ENCODE measurements at places on chromosomes 3 and 15.

DNA sequence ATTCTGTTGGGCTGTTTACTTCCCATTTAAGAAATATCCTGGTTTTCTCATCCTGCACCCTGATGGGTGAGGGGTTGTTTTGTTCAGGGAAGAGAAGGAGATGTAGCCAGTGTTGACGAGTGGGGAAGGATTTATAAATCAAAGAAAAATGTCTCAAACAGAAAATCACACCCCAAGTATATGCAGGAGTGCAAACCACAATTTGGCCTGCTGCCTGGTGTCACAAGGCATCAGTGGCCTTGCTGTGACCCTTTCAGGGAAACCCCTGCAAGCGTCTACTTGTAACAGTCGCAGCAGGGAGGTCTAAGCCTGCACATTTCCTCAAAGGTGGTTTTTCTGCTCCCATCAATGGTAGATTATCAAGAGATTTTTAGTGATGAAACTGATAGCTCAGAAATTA is 132.6 kb upstream of the LRRN1 start:
- DNase-seq = no peak

- no peak for DNase-seq
These were observed 61.8 kb downstream of the NPTN start for GRCh38 chr15:73571346-73571745.

GRCh38 chr15:77797270-77797669 is 164.6 kb upstream of the LINGO1 start:
- no peak for DNase-seq

GRCh38 chr3:45224824-45225464 is 1.1 kb downstream of the TMEM158 start:
- peak; percentile 83 for DNase-seq

- no peak for DNase-seq
These were observed 26.3 kb downstream of the PXYLP1 start for GRCh38 chr3:141257961-141258360.

DNA sequence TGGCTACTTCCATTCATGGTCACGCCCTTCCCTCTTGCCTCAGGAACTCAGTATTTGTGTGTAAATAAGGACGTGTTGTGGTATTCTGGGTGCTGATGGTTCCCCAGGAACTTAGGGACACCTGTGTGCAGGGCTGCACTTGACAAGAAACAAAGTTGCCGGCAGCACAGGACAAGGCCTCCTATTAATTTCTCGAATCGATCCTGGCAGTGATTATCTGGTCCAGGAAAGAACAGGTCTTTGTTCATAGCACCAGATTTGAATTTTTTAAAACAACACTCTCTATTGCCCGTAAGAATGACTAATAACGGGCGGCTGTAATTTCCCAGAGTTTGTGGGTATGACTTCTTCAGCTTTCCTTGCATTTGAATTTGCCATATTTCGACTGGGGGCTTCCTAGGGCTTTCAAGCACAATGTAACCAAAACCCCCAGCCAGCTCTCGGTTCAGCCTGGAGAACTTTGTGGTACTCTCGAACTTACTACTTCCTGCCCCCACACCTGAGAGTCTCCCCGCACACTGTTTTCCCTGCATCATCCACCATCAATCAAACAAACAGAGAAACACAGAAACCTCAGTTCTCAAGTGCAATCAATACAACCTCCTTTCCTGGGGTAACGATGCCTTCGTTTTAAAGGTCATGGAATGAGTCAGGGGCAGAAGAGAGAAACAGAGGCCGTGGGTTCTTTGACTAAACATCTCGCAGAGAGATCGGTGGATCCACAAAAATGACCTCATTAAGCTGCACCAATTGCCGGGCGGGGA is 241.7 kb upstream of the ICE2 start:
- DNase-seq = no peak

DNA sequence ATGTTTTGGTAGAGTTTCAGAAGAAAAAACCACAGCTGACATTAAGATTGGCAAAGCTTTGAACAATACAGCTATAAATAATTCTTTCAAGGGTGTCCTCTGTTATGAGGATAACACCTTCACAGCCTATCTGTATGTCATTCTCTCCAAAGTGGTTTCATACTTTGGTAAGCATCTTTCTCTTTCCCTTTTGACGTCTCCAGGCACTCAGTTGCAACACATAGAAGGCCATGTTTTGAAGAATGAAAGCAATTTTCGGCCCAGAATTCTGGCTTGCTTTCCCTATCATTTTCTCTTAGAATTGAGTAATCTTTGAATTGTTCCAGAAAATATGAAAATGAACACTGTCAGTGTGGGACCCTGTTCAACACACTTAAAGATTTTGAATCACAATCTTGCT is 200.0 kb upstream of the CBLB start:
- no peak for DNase-seq

DNA sequence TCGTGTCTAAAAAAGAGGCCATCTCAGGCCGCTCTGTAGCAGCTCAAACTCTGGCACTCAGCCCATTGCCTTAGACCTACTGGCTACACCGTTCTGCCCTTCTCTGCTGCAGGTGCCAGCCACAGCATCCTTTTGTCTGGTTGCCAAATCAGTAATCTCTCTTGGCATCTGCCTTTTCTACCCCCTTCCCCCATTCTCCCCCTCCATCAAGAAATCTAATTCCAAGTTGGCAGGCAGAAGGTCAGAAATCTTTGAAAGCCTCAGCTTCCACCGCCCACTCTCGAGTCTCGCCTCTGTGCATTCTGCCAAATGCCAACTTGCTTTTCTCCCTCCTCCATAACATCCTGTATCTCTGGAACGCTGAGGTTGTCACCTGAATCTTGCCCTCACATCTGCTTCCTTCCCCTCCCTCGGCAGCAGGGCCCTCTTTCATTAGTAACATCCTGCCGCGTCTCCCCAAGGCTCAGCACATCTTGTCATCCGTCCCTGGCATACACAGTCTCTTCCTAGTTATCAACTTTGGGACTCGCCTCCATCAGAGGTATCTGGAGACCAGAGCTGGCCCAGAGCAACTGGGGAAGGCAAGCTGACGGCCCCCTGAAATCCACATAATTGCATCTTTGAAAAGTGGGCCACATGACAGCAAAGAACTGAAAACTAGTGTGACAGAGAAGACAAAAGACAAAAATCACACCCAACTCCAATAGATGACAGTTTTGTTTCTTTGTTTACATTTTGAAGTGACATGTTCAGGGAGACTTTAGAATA is 312.0 kb upstream of the CCDC54 start:
- DNase-seq = no peak

- no peak for DNase-seq
These were observed 2.2 kb upstream of the TRAK1 start for GRCh38 chr3:42088803-42089530.

GRCh38 chr3:127726894-127727293 is 54.1 kb downstream of the ABTB1 start:
- DNase-seq = no peak

GRCh38 chr3:169104972-169105371 is 558.5 kb downstream of the MECOM start:
- DNase-seq = peak; percentile 34

- DNase-seq = peak; percentile 90
These were observed 112.1 kb downstream of the SLCO3A1 start for GRCh38 chr15:91965501-91966193.

DNA sequence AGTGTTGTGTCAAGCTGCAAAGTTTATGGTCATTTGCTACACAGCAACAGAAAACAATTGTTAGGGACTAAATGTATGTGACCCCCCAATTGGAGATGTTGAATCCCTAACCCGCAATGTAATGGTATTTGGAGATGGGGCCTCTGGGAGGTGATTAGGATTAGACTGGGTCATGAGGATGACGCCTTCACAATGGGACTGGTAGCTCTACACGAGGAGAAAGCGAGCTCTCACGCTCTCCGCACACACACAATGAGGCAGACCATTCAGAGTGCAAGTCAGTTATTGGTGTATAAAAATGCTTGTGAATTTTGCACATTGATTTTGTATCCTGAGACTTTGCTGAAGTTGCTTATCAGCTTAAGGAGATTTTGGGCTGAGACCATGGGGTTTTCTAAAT is 116.9 kb upstream of the NSMCE3 start:
- no peak for DNase-seq

DNA sequence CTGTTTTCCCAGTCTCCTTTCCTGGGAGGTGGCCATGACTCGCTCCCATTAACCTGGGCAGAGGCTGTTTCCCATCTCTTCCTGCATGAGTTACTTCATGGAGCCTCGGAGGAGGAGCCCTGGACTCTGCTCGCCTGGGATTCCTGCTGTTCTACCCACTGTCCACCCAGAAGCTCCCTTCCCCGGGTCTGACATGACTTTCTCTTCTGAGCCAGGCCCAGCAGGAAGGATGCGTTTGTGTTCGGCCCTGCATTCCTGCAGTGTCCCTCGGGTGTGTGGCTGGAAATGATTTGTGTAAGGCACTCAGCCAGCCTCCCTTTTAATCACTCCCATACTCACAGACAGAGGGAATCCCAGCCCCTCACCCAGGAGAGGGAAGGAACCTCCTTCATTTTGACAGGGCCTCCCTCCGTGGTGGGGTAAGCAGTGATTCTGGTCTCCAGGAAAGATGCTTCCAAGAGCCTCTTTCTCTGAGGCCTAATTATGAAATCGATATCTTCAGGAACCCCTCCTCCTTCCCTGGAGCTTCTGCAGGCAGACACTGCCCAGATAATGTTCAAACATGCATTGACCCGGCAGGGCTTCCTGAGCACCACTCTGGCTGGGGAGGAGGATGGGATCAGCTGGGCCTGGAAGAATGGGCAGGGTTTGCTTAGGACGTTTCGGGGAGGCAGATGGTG is 41.6 kb upstream of the DLG1 start:
- peak; percentile 48 for DNase-seq

- DNase-seq = no peak
These were observed 67.6 kb upstream of the CTDSPL start for GRCh38 chr3:37793889-37794591.

DNA sequence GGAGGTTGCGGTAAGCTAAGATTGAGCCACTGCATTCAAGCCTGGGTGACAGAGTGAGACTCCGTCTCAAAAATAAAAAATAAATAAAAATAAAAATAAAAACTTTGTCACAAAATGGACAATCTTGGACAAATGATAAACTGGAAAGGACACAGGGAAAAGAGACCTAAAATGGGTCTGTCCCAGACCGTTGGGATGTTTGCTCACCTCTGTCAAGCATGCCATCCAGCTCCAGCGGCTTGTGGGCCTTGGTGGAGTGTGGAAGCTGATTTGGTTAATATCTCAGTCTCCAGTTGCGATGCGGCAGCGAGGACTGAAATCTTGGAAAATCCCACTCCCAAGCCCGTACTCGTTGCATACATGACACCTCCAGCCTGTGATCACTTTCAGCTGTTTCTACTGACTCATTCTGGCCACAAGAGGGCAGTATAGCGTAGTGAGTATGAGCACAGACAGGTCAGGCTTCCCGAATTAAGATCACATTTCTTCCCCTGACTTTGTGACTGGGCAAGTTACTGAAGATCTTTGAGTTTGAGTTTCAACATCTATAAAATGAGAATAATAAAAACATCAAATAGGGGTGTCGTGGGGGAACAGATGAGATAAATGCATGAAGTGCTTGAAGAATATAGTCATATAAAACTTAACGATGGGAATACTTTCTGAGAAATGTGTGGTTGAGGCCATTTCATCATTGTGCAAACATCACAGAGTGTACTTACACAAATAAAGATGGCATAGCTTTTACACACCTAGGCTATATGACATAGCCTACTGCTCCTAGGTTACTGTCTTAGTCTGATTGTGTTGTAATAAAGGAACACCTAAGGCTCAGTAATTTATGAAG is 19.6 kb upstream of the MOBP start:
- peak; percentile 79 for DNase-seq

DNA sequence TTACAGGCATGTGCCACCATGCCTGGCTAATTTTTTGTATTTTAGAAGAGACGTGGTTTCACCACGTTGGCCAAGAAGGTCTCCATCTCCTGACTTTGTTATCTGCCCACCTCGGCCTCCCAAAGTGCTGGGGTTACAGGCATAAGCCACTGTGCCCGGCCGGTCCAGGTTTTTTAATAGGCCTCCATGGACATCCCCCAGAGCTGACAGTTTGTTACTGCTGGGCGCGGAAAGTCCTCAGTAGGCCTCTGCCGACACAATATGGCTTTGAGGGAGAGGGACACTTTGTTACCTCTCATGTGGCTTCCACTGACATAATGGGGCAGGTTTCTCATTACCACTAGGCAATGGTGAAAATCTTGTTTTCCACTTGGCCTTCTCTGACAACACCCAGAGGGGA is 152.0 kb downstream of the WNT7A start:
- DNase-seq = no peak

- DNase-seq = no peak
These were observed 26.8 kb upstream of the KLHL25 start for GRCh38 chr15:85821545-85821944.

- peak; percentile 6 for DNase-seq
These were observed 302.5 kb upstream of the ATP11B start for GRCh38 chr3:182490596-182491491.

DNA sequence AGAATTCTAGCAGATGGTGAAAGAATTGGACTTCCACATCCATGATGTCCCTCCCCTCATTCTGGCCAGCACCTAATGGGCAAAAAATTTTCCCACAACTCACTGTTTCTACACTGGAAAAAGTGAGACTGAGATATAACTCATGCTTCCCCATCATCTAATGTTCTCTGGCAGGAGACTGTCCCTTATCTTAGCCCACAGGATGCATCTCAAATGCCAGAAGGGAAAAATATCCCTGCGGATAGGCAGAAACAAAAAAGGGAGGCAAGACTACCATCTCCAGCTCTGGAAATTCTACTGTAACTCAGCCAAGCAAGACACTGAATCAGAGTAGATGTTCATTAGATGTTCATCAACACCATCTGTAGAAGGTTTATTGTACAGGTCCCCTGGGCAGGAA is 58.6 kb downstream of the DLG1 start:
- no peak for DNase-seq

DNA sequence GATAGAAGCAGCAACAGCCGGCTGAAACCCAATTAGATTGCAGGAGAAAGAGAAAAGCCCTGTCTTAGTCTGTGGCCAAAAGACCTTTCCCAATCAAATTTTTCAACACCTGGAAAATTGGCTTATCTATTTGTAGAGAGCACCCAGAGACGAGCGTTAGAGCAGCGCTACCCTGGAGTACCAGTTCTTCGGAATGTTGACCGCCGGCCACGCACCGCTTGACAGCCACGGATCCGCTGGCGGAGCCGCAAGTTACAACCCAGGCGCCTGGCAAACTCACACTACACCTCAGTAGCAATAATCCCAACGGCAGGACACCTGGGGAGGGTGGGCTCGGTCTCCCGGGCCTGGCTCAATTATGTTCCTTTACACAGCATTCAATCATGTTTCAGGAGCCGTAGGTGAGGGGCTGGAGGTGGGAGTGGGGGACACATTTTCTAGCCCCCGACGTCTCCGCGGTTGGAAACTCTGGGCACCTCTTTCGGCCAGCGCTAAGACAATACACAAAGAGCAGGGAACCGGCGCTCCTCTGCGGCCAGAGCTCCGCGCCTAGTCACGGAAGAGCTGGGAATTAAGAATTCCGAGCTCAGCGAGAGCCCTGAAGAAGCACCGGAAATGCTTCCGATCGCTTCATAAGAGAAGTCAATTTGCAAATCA is 1.2 kb downstream of the MB21D2 start:
- DNase-seq = peak; percentile 54

DNA sequence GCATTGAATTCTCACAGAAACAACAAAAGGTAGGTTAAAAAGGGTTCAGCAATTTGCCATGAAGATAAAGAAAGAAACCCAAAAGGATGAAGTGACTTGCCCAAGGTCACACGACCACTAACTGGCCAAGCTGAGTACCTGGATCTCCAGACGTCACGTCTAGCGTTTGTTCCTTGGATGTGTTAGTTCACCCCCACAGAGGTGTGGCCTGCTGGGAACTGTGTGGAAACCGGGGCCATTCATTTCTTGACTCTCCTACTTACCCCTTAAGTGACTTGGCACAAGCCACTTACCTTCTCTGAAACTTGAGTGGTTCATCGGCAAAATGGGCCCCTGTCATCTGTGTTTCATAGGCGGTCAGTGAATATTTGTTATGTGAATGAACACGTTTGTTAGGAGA is 244.3 kb upstream of the SLCO3A1 start:
- no peak for DNase-seq

All from EL (cell line).